ENCODE measurements at places on chromosomes 1 and 21.

- H3K27me3 ChIP-seq, result peaks cover 38% of the 10 kb centered on the region
- no peak for DNase-seq
- H3K4me3 ChIP-seq, result no peak overlapping the region
- no peaks in the 10 kb centered on the region for H3K36me3 ChIP-seq
- no peak overlapping the region for H3K27ac ChIP-seq
Measured at GRCh38 chr1:116161877-116162390, 50.7 kb downstream of the MAB21L3 start.

- H3K27ac ChIP-seq, result no peak overlapping the region
- H3K4me1 ChIP-seq, result no peaks in the 10 kb centered on the region
- no peak for DNase-seq
Measured at GRCh38 chr1:212967801-212968200, 17.5 kb downstream of the VASH2 start.

DNA sequence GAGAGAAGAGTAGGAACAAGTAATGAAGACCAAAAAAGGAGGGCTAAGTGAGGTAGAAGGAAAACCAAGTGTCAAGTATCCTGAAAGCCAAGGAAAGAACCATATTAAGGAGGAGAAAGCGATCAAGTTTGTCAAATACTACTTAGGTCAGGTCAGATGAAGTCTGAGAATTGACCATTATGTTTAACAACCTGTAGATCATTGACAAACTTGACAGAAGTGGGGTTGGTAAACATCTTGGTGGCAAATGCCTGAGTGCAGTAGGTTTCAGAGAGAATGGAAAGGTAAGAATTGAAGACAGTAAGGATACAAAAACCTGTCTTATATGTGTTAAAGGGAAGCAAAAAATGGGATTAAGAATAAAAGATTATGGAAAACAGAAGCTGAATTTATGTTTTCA, 3.7 kb upstream of the CHIA start:
- no peak overlapping the region for H3K4me3 ChIP-seq
- no peak overlapping the region for H3K27ac ChIP-seq
- H3K27me3 ChIP-seq, result no peaks in the 10 kb centered on the region
- DNase-seq, result no peak
- H3K36me3 ChIP-seq, result no peaks in the 10 kb centered on the region

- peaks cover 11% of the 10 kb centered on the region for H3K36me3 ChIP-seq
- H3K27ac ChIP-seq, result no peak overlapping the region
- no peak overlapping the region for H3K4me3 ChIP-seq
- H3K4me1 ChIP-seq, result peaks cover 72% of the 10 kb centered on the region
- DNase-seq, result no peak
Measured at GRCh38 chr1:21302747-21303715, 12.8 kb upstream of the ECE1 start.

DNA sequence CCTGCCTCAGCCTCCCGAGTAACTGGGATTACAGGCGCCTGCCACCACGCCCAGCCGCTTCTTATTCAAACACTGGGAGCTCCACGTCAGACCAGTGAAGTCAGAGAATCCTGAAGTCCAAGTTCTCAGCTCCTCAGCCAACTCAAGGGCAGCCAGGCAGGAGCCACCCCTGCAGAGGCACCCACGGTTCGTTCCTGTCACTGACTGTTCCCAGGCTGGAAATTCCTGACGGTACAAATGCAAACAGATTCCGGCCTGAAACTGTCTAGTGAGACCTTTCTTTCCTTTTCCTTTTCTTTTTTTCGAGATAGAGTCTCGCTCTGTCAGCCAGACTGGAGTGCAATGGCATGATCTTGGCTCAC, 11.7 kb downstream of the SLC35E2B start:
- no peak for DNase-seq
- H3K36me3 ChIP-seq, result peaks cover 19% of the 10 kb centered on the region
- H3K27me3 ChIP-seq, result no peaks in the 10 kb centered on the region

DNA sequence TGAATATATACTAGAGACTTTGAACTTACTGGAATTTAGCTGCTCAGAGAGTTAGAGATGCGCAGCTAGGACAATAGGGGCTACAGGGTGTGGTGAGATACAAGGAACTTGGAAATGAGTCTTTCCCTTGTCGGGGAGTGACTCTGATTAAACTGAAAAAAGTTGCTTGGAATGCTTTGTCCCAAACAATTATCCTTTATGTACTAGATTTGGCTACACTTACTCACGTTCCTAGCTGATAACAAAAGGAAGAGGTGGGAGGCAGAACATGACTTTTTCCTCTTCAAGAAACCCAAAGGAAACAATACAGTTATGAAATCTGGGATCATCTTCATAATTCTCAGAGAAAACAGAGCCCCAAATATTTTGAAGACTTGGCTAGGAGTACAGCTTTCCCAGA, 6.9 kb upstream of the CGN start:
- peaks cover 42% of the 10 kb centered on the region for H3K27me3 ChIP-seq
- no peak overlapping the region for H3K27ac ChIP-seq
- no peak overlapping the region for H3K4me3 ChIP-seq
- H3K36me3 ChIP-seq, result no peaks in the 10 kb centered on the region
- H3K4me1 ChIP-seq, result no peaks in the 10 kb centered on the region

GRCh38 chr1:227033880-227034279, 93.8 kb downstream of the COQ8A start:
- no peak for DNase-seq
- no peaks in the 10 kb centered on the region for H3K27me3 ChIP-seq
- no peak overlapping the region for H3K4me3 ChIP-seq
- no peaks in the 10 kb centered on the region for H3K4me1 ChIP-seq
- H3K36me3 ChIP-seq, result no peaks in the 10 kb centered on the region
- H3K27ac ChIP-seq, result no peak overlapping the region

DNA sequence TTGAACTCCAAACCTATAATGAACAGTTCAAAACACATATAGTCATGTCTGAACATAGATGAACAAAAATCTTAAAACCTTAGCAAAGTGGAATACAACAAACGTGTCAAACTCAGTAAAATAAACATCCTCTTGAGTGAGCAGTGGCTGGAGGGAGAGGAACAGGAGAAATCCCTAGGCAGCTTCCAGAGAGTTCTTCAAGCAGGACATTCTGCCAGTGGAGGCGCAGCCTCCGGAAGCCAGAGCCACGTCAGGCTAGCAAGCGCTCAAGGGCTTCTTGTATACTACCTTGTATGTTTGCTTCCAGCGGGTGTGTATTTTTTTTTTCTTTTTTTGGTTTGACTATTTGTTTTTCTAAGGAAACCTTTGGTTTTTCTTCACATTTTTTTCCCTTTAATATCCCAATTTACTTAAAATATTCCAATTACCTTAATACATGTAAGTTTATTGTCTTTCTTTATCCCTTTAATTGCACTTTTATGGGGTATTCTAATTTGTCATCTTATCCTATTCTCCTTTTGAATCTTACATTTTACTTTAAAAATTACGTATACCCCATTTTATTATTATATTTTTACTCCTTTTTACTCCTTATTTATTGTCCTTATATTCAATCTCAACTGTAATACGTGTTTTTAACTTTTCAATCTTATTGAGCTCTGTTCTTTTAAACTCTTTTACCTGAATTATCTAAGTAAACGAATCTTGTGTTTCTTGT, 42.0 kb downstream of the COLGALT2 start:
- H3K36me3 ChIP-seq, result no peaks in the 10 kb centered on the region
- no peak overlapping the region for H3K27ac ChIP-seq
- DNase-seq, result no peak
- H3K4me1 ChIP-seq, result peaks cover 7% of the 10 kb centered on the region
- H3K27me3 ChIP-seq, result peaks cover 1% of the 10 kb centered on the region

DNA sequence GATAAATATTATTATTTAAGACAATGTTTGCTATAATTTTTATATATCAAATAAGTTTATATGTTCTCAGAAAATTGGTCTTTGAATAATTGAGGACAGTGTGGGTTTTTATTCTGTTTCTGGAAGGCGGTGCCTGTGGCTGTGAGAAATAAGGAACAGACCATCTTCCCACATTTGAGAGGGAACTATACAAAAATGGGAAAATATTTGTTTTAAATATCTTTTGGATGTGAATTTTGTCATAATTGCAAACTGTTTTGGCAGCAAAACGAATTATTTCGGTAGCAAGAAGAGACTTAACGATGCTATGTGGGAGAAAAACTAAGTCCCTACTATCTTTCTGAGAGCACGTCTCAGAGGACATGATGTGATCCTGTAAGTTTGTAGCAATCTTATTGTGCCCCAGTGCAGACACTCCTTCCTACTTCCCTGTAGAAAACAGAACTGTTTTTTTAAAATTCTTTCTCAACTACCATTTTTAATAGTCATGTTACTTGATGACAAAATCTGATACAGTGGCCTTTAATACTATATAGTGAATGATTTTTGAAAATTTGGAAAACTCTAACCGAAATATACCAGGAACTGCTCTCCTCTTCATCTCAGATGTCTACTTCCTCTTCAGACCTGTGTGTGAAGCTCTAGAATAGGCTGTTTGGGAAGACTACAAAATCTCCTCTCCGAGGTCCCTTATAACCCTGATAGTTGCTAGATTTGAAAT, 25.4 kb downstream of the PTPRC start:
- H3K27me3 ChIP-seq, result no peaks in the 10 kb centered on the region
- DNase-seq, result no peak
- H3K27ac ChIP-seq, result peak overlapping the region; percentile 82
- H3K4me3 ChIP-seq, result peak overlapping the region; percentile 64
- H3K36me3 ChIP-seq, result peaks cover 66% of the 10 kb centered on the region

DNA sequence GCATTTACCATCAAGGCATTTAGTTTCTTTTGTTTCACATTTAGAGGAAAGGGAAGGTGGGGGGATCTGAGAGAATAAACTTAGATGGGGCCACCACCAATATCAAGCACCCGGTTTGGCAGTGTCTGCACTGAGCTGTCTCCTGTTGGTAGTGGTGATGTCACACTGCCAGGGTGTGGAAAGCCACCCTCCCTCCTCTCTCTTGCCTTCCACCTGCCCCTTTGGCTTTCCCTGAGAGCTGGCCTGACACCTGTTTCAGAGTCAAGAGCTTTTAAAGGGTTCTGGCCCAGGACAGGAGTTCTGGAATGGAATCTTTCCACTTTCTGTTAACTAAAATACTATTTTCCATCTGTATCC, 13.4 kb downstream of the ATF3 start:
- no peak for DNase-seq
- H3K36me3 ChIP-seq, result peaks cover 39% of the 10 kb centered on the region
- H3K4me3 ChIP-seq, result no peak overlapping the region
- no peak overlapping the region for H3K27ac ChIP-seq

- no peaks in the 10 kb centered on the region for H3K4me1 ChIP-seq
- H3K36me3 ChIP-seq, result peaks cover 3% of the 10 kb centered on the region
- H3K4me3 ChIP-seq, result no peak overlapping the region
- H3K27ac ChIP-seq, result no peak overlapping the region
Measured at GRCh38 chr1:119040906-119041305, 52.8 kb upstream of the TBX15 start.

GRCh38 chr1:220884109-220884980, 5.1 kb downstream of the HLX start:
- H3K4me3 ChIP-seq, result no peak overlapping the region
- H3K36me3 ChIP-seq, result no peaks in the 10 kb centered on the region
- H3K27me3 ChIP-seq, result peaks cover 93% of the 10 kb centered on the region
- DNase-seq, result no peak
- no peak overlapping the region for H3K27ac ChIP-seq

DNA sequence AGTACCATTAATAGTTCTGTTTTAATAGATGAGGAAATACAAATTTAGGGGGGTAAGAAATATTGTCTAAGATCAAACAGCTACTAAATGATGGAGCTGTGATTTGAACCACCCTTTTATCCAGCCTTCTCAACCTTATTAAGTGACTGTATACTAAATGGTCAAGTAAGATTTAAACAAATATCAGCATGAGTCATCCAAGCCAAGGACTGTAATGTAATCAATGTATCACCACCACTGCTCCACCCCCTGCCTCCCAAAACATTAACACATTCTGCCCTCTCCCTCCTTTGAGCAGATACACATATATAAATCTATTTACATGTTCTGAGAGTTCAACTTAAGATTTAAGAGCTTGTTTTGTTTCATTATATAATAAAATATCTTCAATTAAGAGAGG, 58.9 kb downstream of the LRRC40 start:
- no peak overlapping the region for H3K4me3 ChIP-seq
- DNase-seq, result no peak
- no peaks in the 10 kb centered on the region for H3K27me3 ChIP-seq
- H3K27ac ChIP-seq, result no peak overlapping the region
- no peaks in the 10 kb centered on the region for H3K4me1 ChIP-seq

GRCh38 chr1:182192966-182193365, 131.5 kb upstream of the ZNF648 start:
- no peak overlapping the region for H3K4me3 ChIP-seq
- H3K27ac ChIP-seq, result no peak overlapping the region
- H3K4me1 ChIP-seq, result no peaks in the 10 kb centered on the region
- DNase-seq, result no peak
- H3K27me3 ChIP-seq, result peaks cover 10% of the 10 kb centered on the region

- peaks cover 98% of the 10 kb centered on the region for H3K4me1 ChIP-seq
- peaks cover 95% of the 10 kb centered on the region for H3K36me3 ChIP-seq
- peak overlapping the region; percentile 88 for H3K27ac ChIP-seq
- no peaks in the 10 kb centered on the region for H3K27me3 ChIP-seq
Measured at GRCh38 chr1:169698976-169699375, 12.4 kb downstream of the SELL start.

GRCh38 chr1:118188411-118188810, 3.4 kb upstream of the SPAG17 start:
- peaks cover 2% of the 10 kb centered on the region for H3K4me1 ChIP-seq
- no peak overlapping the region for H3K4me3 ChIP-seq
- H3K27me3 ChIP-seq, result peaks cover 7% of the 10 kb centered on the region
- no peak for DNase-seq
- no peaks in the 10 kb centered on the region for H3K36me3 ChIP-seq

DNA sequence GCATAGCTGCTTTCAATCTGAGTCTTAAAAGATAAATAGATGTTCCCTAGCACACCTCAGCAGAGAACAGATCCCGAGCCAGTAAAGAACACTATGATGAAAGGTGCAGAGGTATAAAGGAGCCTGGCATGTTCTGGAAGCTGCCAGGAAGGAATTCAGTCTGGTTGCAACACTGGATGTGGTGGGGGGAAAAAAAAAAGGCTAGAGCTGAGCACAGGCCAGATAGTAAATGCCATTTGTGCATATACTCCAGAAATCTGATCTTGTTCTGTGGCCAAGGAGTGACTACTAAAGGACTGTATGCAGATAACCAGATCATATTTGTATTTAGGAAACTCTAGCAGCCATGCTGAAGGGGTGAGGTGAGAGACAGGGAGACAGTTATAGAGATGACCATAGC, 240.3 kb downstream of the VAV3 start:
- DNase-seq, result no peak
- H3K4me1 ChIP-seq, result no peaks in the 10 kb centered on the region
- H3K27me3 ChIP-seq, result no peaks in the 10 kb centered on the region
- H3K36me3 ChIP-seq, result no peaks in the 10 kb centered on the region

GRCh38 chr1:170247751-170248521, 102.2 kb downstream of the NTMT2 start:
- no peak overlapping the region for H3K27ac ChIP-seq
- H3K4me1 ChIP-seq, result peaks cover 12% of the 10 kb centered on the region
- no peak for DNase-seq
- H3K27me3 ChIP-seq, result no peaks in the 10 kb centered on the region

DNA sequence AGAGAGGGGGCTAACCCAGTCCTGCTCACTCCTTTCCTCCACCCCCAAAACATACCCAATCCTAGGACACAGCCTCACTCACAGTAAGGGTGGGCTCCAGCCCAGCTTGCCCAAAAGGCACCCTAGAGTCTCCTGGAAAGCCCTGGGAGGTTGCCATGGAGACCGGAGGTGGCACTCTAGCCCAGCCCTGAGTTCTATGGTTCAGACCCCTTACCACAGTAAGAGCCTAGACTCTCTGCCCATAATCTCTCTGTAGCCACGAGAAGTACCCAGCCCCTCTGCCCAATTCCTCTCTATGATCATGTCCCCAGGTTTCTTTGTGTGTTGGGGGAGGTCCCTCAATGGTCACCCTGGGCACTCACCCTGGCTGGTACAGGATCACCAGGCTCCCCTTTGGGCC, 14.4 kb downstream of the COL16A1 start:
- H3K27ac ChIP-seq, result no peak overlapping the region
- H3K36me3 ChIP-seq, result no peaks in the 10 kb centered on the region
- no peaks in the 10 kb centered on the region for H3K4me1 ChIP-seq
- no peak for DNase-seq
- peaks cover 21% of the 10 kb centered on the region for H3K27me3 ChIP-seq
